ENCODE measurements at places on chromosomes 16 and 17.

GRCh38 chr17:56723421-56723820 lies 110.3 kb downstream of the C17orf67 start:
- DNase-seq = no peak

DNA sequence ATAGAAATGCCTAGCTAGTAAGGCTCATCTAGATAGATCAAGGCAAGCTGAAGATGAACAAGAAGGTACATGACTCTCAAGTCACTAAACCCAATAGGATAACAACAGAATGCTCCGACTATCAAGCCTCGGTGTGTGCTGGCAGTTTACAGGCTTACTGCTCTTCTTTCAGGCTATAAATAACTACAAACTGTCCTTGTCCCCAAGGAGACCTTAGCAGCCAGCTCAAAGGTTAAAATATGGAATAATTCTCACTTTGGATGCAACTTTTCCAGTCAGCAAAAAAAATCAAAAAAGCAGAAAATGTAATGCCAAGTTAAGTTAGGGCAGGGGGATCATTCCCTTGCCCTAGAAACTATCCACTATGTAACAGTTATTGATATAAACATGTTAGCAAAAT lies 44.6 kb downstream of the SPOP start:
- no peak for DNase-seq

DNA sequence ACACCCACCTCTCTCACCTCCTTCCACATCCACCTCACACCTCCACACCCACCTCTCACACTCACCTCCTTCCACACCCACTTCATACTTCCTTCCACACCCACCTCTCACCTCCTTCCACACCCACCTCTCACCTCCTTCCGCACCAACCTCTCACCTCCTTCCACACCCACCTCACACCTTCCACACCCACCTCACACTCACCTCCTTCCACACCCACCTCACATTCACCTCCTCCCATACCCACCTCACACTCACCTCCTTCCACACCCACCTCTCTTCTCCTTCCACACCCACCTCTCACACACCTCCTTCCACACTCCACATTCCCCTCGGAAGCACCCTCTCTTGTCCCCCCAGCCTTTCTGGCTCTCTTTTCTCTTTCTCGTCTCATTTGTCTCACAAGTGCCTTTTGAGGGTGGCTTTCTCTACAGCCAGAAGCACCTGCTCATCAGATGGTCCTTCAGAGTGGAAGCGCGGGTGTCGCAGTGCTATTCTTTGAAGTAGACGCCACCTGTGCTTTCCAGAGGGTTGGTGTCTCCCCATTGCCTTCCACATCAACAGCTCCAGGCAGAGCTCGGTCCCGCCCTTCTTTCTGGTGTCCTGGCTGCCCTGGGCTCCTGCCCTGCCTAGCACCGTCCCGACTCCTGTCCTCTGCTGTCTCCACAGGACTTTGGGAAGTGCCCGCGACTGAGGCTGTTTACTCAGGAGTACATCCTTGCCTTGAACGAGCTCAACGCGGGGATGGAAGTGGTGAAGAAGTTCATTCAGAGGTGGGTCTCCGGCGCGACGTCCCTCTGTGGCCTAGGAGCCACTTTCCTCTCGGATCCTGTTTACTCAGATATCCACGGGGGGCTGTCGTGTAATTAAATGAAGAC lies 109.4 kb upstream of the PLCG2 start:
- DNase-seq = no peak

DNA sequence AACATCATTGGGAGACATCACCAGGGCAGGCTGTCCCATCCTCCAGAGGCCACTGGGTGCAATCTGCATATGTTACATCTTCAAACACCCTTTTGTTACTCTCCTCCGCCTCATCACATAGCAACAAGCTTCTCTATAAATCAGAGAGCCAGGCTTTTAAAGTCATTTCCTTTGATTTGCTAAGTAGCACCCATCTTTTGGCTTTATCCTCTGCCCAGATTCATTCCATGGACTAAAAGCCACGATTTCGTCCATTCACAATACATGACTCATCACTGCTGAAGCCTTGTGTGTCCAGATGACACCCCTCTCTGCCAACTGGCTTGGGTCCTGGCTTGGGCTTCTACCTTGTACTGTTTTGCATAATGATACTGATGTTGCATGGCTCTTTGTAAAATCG lies 2.0 kb upstream of the KRT38 start:
- no peak for DNase-seq
